ENCODE measurements at places on chromosomes 5 and 9. TPM values are rescaled to one million over a fixed set of nuclear protein-coding genes. Genes with fewer than 3 reads are reported as not detected.

DNA sequence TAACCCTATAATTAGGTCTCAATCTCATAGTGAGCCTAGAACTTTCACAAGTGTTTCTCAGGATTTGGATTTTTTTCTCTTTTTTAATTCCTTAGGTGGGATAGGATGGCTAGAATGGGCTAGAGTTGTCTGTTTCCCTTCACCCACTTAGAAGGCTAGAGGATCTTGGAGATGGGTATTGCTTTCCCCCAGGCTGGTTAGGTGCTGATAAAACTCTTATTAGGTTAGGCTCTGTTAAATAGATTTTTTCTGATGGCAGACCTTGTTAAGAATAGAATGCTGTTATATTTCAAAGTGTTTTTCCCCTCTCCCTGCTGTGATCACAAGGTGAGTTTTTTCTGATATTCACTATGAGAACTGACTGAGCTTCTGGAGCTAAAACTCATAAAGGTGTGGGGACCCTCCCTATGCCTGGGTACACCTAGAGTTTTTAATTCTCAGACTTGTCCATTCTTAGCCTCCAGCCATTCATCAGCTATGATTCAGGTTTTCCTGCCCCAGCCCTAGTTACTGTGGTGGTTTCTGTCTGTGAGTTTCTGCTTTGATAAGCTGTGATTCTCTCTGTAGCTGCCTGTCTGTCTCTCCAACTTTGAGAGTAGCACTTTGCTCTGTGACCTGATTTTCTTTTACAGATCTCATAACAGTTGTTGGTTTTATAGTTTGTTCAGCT, 132.4 kb downstream of the HACD4 start:
- DNase-seq, result no peak

DNA sequence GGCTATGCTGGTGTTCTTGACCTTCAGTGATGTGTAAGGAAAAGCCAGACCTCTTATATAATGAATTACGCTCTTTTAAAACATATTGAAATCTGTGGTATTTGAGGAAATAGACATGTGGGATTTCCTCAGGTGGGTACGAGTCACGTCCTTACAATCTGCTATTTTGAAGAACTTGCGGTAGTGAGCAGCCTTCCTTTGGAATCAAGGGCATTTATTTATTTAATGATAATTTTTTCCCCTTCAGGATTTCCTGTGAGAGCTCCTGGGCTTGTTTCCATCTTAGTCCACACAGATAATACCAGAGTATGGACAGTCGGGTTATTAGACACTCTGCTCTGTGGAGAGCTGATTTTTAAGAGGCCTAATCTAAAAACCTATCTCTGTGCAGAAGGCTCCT, 167.9 kb downstream of the ARHGEF28 start:
- DNase-seq, result no peak

- no peak for DNase-seq
Measured at GRCh38 chr9:11469745-11470144, 856.9 kb upstream of the PTPRD start.

DNA sequence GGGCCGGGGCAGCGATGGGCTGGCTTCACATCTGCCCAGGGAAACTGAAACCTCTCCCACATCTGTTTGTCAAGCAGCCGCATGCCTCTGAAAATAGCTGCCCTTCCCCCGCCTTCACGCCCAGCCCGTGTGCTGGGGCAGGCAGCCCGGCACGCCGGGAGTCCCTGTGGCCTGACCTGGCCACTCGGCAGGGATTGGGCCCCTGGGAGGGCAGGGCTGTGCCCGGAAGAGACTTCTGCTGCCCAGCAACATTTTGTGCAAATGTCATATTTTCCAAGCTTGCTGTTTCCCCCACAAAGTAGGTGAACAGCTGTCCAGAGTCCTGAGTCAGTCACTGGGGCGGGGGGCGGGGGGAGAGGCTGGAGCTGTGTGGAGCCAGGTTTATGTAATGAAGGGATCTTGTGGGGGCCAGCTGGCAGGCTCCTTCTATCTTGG, 8.2 kb downstream of the COL27A1 start:
- no peak for DNase-seq

The PRUNE2 gene
- 13.1 TPM for total RNA-seq

The SUSD3 gene
- 4.4 TPM for total RNA-seq

DNA sequence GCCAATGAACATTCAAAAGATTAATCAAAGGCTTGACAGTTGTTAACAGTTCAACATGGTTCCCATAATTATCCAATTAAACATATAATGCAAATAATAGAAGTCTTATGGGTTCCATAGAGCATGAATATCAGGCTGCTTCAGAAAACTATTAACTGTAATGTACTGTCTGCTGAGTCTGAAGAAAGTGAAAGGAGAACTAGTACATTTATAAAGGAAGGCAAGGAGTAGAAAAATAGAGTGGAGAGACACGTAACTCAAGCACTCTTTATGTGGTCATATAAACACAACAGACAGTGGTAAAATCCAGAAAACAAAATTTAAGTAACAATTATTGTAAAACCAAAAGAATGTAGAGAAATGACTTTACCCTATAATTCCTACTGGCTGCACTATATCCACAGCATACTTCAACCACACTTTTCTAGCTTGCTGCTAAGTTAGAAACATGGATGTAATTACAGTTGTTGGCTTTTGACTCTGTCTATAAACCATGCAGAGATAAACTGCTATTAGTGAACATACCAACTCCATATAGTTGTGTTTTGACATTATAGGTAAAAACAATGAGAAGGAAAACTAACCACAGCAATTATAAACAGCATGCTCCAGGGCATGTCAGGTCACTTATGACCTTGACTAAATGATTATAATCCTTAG, 32.7 kb downstream of the NFIB start:
- DNase-seq, result no peak

The PPP3R2 gene
- total RNA-seq, result not detected

DNA sequence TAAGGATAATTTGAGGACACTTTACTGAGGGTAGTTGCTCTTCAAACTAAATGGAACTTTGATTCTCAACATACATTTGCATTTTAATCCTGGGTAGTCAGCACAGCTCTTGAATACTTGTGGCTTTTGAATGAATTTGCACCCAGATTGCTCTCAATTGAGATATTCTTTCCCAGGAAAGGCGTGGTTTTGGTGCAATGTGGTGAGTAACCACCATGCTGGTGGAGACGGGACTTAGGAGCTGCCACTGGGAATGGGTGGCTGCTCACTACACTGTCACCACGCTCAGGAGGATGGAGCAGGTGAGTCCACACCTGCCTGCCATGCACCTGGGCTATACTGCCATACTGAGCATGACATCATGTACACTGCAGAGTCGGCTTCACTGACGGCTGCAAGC, 99.2 kb downstream of the IRX1 start:
- no peak for DNase-seq

- DNase-seq, result no peak
Measured at GRCh38 chr5:177526791-177527190, 10.0 kb upstream of the DDX41 start.

DNA sequence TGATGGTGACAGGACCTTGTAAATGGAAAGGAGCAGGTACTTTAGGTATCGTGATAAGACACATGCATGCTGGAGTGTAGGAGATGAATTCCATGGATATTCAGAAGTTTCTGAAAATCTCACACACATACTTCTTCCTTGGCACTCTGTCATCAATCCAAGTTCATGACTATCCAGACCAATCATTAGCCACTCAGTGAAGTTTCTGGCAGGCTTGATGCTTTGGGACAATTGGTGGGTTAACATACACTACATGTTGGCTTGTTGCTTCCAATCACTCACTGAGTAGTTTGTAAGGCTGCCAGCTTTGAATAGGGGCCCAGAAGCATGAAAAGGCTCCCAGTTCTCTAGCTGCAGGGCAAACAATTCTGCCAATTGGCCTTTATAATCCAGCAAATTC, 147.6 kb downstream of the CEMIP2 start:
- no peak for DNase-seq

- no peak for DNase-seq
Measured at GRCh38 chr5:76958991-76959767, 6.3 kb downstream of the CRHBP start.

- no peak for DNase-seq
Measured at GRCh38 chr5:56610093-56610698, 205.2 kb upstream of the MAP3K1 start.

DNA sequence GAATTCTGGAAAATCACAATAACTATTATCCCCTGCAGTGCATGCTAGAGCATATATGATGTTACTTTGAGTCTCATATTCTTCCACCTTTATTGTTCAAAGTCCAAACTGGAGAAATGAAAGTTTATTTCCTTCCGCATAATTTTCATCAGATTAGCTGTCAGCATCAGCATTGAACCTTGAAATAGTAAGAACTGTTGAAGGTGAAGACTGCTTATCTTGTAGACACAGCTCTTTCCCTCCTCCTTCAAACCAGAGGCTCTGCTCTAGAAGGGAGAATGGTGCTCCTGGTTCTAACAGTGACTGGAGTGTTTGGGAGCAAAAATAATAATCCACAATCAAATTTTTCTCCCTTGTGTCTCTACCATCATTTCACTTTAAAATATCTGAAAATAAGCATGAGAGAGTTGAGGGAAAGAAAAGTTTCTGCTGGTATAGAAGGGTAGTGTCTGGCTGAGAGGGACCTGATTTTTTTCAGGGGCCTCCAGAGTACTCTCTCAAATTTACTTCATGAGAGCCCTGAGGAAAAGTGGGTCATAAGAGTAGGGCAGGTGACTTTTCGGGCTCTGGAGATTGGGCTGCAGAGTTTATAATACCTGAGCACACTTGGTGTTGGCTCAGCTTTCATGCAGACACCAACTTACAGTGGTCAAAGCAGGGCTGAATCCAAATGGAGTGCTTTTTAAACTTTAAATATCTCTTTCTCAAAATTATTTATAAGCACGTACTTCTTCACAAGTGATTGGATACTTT, 170.4 kb downstream of the ZDHHC21 start:
- no peak for DNase-seq

DNA sequence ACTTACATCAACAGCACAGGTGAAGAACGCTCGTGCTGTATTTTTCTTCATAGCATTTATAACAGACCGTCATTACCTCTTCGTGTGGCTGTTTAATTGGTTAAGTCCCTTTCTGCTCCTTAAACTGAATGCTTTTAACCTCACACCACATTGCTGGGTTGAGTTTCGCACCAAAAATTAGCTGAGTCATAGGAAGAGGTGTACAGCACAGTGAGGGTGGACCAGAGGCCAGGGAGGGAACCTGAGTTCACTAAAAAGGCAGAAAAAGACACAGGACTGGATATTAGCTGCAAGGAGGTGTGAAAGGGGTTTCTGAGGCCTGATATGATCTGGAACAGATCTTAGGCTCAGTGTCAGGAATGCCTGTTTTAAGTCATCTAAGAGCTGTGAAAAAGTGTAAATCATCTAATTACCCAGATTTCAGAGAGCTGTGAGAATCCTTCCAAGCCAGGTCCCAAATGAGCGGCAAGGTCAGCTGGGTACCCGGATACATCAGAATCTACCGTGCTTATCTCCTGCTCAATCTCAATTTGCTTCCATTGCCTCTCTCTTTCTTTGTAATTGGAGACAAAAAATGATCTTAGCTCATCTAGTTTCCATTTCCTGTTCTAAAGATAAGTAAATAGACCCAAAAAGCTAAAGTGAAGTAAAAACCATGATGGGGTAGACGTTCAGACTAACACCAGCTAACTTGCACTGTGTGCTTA, 7.1 kb upstream of the CFAP90 start:
- DNase-seq, result no peak

The NUTM2F gene
- not detected for total RNA-seq

DNA sequence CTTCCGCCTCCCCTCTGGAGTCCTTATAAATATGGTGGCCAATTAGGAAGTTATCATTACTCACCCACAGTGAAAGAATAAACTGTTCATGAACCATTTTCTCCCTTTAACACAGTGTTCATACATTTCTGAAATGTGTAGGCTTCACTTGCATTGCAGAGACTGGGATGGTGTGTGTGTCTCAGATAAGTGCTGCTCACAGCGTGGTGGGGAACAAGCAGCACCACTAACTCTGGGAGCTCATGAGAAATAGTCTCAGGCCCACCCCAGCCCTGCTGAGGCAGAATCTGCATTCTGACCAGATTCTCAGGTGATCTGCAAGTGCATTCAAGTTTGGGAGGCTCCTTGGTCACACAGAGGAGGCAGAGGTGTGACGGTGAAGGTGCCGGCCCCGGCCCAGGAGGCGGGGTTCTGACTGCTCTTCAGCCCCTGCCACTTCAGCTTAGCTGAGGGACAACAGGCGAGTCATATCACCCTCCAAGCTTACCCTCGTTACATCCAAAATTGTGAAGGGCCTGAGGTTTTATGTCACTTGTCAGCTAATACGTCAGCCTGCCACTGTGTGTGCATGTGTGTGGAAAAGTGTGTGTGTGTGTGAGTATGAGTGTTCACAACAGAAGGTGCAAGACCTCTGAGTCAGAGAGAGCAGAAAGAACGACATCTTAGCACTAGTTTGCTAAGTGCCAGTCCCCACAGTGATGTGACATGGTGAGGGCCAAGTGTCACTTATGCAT, 34.7 kb downstream of the DAP start:
- no peak for DNase-seq

- DNase-seq, result no peak
Measured at GRCh38 chr5:4703931-4704458, 436.1 kb upstream of the ADAMTS16 start.

GRCh38 chr5:72208324-72208926, 101.2 kb downstream of the MAP1B start:
- no peak for DNase-seq

DNA sequence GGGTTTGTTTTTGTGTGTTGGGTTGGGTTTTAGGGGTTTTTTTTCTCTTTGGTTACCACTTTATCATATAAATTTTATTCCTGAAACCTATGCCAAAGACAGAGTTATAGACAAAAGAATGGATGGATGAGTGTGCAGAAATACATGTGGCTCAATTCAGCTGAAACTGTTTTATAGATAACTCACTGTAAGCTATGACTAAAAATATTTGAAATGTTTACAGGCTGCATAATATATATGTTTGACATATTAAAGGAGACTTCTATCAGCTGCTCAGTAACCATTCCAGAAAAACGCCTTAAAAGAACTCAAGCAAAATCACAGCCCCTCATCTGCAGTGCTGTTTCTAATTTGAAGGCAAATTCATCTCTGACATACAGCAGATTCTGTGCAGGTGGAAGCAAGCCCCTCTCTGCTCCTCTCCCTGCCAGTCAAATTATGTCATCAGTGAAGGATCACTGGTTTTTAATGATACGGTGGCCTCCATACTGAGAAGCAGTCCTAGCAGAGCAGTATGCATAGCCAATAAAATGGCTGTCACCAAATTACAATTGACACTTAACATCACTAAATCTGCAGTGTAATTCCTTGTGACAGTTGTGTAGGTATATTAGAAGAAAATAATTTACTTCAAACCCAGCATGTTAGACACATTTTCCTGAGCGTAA, 301.6 kb downstream of the NR2F1-AS1 start:
- no peak for DNase-seq

DNA sequence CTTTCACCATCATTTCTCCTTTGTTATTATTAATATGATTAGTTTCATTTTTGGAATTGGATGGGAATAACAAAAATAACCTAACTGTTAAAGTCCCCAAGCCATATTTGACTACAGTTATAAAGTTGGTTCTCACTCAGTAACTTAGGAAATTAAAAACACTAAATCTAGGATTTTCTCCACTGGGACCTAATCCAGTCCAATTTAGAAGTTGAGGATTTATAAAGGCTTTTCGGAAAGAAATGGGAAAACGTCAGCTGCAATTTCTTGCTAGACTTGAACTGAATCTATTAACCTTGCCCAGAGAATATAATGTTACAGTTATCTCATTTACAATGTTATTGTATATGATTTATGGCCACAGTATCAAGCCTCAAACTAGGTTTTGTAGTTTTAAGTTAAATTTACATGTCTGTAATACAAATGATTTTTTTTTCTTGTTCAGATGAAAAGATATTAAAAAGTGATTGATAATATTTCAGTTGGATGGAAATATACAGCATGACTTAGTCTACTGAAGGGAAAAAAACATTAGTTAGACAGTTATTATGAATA, 524.3 kb upstream of the GRAMD2B start:
- DNase-seq, result no peak

The TMEM171 gene
- total RNA-seq, result 1.3 TPM

- DNase-seq, result no peak
Measured at GRCh38 chr5:14064841-14065240, 78.3 kb upstream of the TRIO start.
